ENCODE measurements at places on chromosomes 5 and 9.

- DNase-seq = no peak
Observed at GRCh38 chr5:57831932-57832331, 349.3 kb upstream of the ACTBL2 start.

- DNase-seq = no peak
Observed at GRCh38 chr5:3226196-3226920, 369.3 kb upstream of the IRX1 start.

DNA sequence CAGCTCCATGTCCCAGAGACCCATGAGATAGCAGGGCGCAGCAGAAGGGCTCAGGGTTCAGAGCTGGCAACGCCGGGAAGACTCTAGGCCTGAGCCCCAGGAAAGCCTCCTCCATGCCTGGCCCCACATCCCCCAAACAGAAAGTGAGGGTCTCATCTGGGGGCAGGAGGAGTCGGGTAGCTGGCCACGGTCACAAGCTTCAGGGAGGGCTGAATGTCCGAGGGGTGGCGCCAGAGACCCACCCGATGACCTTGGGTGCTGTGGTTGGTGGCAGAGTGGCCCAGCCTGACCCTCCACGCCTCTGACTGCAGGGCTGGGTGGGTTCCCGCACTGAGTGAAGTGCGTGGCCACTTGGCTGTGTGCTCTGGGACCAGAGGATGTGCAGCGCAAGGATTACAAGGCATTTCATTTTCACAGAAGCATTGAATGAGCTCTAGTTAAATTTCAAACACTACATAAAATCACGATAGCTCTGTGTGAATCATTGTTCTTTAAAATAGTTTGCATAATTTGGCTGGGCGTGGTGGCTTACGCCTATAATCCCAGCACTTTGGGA, 3.0 kb downstream of the C8G start:
- no peak for DNase-seq

DNA sequence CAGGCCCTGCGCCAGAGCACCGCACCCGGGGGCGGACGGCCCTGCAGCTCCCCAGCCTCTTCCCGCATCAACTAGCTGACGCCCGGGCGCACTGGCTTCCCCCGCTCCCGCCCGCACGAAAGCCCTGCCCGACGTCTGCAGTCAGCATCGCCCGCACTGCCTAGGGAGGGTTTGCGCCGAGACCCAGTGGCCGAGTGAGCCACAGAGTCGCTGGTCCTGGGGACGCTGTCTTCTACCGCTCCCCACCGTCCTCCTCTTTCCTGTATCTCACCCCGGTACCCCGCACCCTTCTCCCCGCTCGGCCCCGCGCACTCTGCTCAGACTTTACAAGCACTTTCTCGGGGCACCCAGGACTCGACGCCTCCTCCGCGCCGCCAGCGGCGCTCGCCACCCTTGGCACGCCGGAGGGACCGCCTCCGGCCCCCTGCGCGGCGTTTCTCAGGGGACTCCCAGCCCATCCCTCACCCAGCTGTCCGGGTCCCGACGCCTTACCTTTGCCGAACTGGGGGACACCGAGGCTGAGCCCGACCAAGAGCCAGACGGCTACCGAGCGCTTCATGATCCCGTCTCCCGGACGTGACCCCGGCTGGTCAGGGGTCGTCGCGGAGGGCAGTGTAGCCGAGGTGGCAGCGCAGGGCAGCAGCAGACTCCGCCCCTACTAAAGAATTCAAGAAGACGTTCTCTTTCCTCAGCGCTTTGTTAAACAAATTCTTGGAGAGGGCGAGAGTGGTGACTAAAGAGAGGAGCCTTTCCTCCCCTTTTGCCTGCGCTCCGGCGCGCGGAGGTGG, 670 bp downstream of the EDIL3 start:
- no peak for DNase-seq

DNA sequence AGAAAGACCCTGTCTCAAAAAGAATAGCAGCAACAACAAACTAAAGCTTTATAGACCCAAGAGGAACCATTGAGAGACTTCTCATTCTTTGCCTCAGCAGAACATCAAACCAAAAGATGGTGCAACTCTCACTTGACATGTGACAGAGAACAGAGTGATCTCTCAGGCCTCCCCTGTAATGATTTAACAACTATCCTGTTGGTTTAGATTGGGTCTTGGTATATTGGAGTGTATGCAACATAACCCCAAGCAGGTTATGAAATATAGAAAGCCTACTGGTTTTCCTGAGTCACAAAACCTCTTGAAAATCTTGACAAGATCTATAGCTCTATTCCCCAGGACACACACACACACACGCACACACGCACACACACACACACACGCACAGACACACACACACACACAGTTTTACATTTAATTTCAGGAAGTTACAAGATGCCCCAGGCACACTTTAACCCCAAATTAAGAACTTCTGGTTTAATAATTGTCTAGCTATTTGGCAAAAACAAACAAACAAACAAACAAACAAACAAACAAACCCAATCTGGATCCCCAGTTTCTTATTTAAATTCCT, 6.5 kb upstream of the FGF1 start:
- no peak for DNase-seq

DNA sequence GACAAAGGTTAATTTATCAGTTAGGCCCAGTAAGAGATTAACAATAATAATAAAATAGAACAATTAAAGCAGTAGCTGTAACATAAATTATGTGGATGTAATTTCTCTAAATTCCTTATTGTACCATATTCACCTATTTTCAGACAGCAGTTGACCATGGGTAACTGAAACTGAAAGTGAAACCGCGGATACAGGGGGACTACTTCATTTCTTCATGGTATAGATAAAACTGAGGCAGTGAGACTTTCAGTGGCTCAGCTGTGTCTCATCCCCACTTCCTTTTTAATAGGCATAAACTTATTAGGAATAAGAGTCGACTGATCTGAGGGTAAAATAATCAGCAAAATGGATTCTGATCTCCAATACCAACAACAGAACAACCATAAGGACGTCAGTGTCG, 174.0 kb upstream of the WWC1 start:
- no peak for DNase-seq

GRCh38 chr9:130938184-130938651, 829 bp downstream of the FIBCD1 start:
- DNase-seq = no peak

- no peak for DNase-seq
Observed at GRCh38 chr9:4193391-4193790, 106.5 kb downstream of the GLIS3 start.

DNA sequence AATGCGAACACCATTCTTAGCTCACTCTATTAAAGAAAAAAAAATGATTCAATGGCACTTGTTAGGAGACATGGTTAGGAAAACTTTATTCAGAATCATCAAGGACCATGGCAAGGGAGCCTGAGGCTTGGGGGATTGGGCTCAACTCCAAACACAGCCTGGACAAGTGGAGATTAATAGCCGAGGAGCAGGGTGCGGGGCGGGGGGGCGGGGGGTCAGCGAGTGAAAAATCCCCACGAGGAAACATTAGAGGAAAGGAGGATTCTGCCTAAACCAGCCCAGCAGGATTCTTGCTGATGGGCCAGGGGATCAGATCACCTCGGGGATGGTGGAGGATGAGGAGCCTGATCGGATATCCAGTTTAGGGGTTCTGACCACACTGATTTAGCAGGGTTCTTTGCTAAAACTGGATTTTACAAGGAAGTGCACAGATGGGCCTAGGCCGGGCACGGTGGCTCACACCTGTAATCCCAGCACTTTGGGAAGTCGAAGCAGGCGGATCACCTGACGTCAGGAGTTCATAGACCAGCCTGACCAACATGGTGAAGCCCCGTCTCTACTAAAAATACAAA, 24.4 kb upstream of the FIBCD1 start:
- no peak for DNase-seq

DNA sequence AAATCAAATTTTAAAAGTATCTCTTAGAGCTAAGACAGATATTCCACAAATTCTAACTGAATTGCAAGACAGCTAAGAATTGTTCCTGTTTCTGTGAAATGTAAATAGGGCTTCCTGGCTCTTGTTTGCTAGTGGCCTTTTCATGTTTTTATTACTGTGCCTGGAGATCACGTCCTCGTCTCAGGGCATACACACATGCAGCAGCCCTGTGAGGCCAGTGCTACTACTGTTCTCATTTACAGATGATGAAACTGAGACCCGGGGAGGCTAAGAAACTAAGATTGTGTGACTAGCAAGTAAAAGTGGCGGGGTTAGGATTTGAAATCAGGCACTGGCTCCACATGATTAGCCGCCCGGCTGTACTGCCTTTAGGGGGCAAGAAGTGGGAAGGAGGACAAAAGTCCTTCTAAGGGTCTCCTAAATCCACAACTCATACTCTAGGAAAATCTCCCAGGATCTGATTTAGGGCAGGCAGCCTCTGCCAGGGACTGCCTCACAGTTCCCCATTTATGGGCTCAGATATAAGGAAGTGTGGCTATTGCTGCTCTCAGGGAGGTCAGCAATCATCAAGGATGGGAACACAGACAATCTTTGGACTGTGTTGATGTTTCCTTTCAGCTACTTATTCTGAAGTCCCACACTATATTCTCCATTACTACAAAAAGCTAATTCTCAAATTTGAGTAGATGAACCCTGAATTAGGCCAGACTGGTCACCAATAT, 7.9 kb downstream of the PRUNE2 start:
- DNase-seq = no peak

DNA sequence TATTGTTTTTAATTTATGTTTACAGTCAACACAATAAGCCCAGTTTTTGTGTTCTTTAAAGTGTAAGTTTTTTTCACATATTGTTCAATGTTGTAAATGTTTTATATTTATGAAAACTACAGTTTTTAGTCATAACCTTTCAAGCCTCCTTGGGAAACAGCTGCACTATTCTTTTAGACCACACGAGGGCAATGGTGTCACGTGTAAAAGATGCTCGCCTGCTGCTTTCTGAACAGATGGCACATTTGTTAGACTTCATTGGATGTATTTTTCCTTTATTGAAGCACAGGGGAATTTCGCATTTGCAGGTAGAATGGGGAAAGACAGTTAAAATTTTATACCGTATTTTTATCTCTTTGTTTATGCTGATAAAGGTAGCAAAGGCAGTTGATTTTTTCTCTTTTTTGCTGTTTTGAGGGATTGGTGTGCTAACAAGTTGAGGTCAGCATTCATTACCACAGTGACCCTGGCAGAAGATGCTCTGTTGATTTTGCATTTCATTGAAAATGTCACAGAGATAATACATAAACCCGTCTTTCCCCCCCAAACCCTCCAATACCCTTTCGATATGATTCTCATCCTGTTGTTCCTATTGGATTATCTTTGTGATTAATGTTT, 59.0 kb downstream of the MAT2B start:
- DNase-seq = peak; percentile 49

DNA sequence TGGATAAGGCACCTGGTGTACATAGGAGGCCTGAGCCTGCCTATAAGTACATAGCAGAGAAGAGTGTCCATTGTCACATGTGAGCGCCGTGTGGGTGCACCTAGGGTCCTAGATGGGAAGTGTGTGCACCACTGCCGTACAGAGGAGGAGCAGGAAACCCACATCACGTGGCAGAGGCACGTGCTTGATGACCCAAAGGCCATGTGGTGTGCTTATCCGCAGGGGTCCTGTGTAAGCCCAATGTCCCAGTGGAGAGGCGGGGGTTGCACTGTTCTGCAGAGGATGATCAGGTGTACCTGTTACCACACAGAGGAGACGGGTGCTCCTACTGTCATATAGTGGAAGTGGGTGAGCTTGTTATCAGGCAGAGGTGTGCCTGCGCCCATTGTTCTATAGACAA, 354.1 kb upstream of the IRX2 start:
- DNase-seq = no peak

GRCh38 chr5:71475788-71476384, 20.4 kb downstream of the BDP1 start:
- DNase-seq = no peak

DNA sequence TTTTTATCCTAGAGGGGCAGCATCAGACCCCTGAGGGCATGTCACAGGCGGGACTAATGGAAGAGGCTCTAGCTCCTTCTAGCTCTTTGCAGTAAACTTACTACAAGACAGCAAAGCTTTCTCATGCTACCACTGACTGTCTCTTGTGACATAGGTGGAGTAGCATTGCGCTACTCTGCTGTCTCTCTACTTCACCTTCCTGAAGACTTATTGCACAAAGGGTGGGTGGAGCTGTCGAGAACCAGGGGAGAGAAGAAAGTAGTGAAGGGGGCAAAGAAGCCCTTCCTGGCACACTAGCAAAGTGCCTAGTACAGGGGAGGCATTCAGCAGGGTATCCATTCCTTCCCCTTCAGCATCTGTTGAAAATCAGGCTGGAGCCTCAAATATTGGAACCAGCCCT, 36.1 kb upstream of the NEK6 start:
- no peak for DNase-seq

GRCh38 chr5:35920890-35921289, 17.5 kb downstream of the CAPSL start:
- DNase-seq = no peak

GRCh38 chr9:121876255-121876654, 216.9 kb downstream of the TTLL11 start:
- no peak for DNase-seq

DNA sequence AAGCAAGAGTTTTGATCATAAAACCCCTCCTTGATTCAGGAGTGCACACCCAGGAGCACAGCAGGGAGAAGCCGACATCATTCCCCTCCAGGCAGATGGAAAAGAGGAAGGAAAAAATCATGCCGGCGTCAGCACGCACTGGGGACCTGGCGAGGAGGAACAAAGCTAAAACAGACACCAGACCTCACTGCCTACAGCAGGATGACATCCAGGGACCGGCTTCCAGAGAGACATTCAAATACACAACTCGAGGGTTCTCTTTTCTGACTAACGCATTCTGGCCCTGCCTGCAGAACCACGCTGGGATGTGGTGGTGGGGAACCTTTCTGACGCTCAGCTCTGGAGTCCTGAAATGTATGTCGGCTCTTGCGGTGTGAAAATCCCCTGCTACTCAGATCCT, 2.7 kb downstream of the UBAC1 start:
- DNase-seq = no peak

- DNase-seq = no peak
Observed at GRCh38 chr9:127651697-127652610, 39.9 kb downstream of the STXBP1 start.

DNA sequence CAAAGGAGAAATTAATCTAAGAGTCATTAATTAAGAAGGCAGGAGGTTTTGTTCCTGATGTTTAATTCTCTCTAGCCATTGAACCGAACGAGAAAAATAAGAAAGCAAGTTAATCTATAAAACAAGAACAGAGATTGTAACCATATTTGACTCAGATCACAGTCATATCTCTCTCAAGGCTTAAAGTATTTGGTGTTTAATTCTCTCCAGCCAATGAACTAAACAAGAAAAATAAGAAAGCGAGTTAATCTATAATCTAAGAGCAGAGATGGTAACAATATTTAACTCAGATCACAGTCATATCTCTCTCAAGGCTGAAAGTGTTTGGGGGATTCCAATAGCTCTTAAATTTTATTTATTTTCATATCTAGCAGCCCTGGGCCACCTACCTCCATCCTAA, 74.4 kb upstream of the SHISAL2B start:
- DNase-seq = no peak

Data from stimulated activated CD4-positive, alpha-beta T cell treated with anti-CD3 and anti-CD28 coated beads, TNF-alpha, amount 100 ng/mL, for 1 hour (primary cell).